ENCODE measurements at places on chromosomes 12 and 14. TPM values are rescaled to one million over a fixed set of nuclear protein-coding genes. Genes with fewer than 3 reads are reported as not detected.

DNA sequence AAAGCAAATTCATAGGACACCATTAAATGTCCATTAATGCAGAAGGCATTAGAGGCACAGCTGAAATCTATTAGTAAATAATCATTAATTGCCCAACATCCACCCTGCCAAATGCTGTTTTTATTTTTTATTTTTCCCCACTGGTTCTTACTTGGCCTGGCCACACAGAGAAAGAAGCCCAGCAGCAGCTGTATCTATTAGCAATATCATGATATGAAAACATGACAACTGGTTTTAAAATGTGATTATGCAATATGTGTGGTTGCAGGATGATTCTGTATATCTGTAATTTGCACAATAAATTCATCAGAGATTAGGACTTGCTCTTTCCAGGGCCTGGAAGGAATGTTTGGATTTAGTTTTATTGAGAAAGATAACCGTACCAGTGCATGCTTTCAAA, 44.9 kb downstream of the SIX6 start:
- no peak for ATAC-seq

- ATAC-seq, result no peak
Measured at GRCh38 chr14:64760146-64760755, 56.0 kb downstream of the PLEKHG3 start.

COQ10A gene
- 3.1 TPM for total RNA-seq

GRCh38 chr14:72699443-72699842, 194.5 kb downstream of the DPF3 start:
- no peak for ATAC-seq

DNA sequence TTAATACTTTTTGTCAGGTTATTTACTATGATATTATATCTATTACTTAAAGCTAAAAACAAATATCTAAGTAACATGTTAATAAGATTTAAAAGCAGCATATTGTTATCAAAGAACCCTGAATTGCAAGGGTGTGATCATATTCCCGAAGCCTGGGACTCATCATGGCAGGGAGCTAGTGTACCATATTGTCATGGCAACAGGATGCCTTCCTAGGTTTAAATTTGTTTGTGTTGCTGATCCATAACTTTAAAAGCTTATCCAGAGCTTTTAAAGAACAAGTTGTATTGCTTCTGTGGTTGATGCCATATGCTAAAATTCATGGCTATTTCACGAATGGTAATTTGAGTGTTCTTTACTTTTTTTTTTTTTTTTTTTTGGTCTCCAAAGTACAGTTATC, 500.5 kb downstream of the NAV3 start:
- ATAC-seq, result no peak
